Cortex of kidney (tissue), 1 donor: ENCODE measurements at places on chromosomes 1 and 21.

GRCh38 chr1:95451054-95451453, 217.0 kb downstream of the RWDD3 start:
- DNase-seq, result no peak

DNA sequence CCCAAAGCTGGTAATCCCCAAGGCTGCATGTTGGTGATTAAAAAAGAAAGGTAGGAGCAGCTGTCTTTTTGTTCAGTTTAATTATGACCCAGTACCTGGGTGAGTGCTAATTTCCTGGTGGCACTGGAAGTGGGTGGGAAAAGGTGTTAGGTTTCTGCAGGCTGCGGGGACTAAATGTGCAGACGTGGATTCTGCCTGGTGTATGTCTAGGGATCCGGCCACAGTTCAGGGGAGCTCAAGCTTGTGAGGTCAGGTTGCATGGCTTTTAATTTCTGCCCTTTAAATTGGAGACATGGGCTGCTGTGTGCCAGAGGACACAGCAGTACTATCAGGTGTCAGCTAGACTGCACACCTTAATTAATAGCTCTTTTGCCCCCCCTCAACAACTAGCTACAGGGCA, 20.3 kb upstream of the TBX19 start:
- no peak for DNase-seq

DNA sequence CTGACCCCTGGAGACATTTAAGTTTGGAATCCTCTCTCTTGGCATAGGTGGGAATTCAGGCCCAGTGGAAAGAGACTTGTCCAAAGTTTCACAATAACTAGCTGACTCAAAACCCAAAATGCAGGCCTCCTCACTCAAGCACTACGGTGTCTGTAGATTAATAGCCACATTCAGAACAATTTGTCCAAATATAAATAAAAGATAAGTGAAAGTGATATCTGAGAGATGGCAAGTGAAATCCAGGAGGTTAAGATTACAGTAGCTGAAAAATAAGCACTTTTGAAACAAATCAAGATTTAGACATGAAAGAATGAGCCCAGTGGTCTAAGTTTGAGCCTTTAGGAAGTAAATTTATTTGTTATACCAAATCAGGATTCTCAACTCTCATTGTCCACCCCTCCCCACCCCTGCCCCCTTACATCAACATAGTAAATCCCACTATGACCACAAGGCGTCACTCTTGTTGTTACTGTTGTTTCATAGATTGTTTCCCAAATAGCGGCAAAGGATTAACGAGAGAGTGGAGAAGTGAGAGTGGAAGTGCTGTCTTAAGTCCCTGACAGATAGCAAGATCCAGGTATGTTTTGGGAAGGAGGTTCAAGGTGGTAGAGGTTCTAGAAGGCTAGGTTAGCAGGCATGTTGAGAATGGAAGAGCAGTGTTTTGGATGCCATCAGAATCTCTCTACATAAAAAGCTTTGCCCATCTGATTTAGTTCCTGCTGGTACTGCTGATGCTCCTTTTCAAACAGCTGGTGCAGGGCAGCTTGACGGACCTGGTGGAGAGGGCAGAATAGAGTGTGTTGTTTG, 7.1 kb upstream of the TPM3 start:
- no peak for DNase-seq

DNA sequence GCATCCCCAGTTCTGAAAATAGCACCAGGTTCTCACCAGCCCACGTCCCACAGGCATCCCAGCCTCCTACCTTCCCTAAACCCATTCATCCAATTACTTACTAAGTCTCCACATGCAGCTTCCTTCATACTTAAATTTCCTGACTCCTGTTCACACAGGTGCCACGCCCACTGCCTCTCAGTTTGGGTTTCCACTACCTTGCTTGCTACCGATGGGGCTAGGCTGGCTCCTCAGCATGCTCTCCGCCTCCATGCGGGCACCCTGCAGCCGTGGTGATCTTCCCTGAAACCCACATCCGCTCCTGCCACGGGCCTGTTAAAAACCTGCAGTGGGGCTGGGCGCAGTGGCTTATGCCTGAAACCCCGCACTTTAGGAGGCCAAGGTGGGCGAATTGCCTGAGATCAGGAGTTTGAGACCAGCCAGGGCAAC, 70.4 kb upstream of the ANGPTL1 start:
- DNase-seq, result no peak

- DNase-seq, result no peak
These were observed 26.6 kb upstream of the LRRN2 start for GRCh38 chr1:204711947-204712701.

- no peak for DNase-seq
These were observed 34.4 kb downstream of the COL18A1 start for GRCh38 chr21:45439161-45439872.

- DNase-seq, result no peak
These were observed 63.4 kb upstream of the STUM start for GRCh38 chr1:226485192-226485591.

DNA sequence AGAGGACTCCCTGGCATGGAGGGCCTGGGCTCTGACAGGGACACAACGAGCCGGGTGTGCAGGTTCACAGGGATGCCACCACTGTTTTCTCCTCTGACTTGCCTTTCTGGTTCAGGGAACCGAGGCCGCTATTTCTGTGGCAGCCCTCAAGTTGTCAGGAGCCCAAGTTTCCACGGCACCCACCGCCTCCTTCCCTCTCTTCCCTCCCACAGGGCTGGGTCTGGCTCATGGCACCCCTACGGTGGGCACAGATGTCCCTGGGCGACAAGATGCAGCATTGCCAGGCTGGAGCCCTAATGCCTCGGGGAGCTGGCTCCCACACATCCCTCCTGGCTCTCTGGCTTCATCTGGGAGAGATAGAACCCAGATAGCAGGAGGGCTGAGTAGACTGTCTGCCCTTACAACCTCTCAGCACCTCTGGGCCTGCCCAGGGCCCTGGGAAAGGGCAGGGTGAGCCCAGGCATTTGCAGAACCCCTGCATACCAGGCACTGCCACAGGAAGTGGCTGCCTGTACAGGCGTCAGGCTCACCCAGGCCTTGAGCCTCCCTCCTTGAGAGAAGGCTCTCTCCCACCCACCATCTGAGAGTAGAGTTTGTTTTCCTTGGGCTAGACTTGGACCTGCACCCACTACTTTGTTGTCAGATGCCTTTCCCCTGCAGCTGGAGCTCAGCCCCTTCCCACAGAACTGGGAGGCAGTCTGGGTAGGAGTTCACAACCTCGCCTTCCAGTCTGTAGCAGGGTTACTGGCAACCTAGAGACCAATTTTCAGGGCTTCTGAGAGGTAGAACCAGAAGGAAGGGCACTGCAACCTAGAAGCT, 20.5 kb downstream of the KCNC4 start:
- no peak for DNase-seq
